IPS-NIHi11 (cell line): ENCODE measurements at places on chromosomes 5 and 9.

GRCh38 chr5:53991942-53992341 is 318.4 kb downstream of the ARL15 start:
- DNase-seq = no peak

- DNase-seq = no peak
Measured at GRCh38 chr5:152501294-152501693, 96.2 kb upstream of the NMUR2 start.

DNA sequence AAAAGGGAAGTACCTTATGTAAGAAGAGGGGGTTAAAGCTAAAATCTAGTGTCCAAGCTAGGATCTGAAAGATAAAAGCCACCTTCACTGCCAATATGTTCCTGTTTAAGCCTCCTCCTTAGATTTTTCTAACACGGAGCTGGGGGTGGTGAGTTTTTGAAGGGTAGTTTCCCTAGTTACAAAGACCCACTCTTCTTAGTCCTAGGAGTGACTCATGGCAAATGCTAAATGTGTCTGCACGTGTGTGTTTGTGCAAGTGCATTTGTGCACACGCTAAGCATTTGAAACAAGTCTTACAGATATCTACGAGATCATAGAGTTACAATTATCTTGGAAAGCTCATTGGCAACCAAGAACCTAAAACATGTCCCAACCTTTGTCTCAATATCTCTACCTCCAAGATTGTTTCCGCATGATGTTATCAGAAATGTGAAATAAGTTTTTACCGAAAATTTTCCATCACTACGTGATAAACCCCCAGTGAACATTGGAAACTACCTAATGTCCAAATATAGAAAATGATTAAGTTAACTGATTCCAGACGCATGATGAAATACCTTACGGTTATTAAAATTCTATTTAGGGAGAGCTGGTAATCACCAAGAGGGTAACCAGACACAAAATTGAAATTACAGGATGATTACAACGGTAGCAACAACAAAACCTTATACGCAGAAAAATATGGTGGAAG is 78.0 kb upstream of the HRH2 start:
- DNase-seq = no peak

DNA sequence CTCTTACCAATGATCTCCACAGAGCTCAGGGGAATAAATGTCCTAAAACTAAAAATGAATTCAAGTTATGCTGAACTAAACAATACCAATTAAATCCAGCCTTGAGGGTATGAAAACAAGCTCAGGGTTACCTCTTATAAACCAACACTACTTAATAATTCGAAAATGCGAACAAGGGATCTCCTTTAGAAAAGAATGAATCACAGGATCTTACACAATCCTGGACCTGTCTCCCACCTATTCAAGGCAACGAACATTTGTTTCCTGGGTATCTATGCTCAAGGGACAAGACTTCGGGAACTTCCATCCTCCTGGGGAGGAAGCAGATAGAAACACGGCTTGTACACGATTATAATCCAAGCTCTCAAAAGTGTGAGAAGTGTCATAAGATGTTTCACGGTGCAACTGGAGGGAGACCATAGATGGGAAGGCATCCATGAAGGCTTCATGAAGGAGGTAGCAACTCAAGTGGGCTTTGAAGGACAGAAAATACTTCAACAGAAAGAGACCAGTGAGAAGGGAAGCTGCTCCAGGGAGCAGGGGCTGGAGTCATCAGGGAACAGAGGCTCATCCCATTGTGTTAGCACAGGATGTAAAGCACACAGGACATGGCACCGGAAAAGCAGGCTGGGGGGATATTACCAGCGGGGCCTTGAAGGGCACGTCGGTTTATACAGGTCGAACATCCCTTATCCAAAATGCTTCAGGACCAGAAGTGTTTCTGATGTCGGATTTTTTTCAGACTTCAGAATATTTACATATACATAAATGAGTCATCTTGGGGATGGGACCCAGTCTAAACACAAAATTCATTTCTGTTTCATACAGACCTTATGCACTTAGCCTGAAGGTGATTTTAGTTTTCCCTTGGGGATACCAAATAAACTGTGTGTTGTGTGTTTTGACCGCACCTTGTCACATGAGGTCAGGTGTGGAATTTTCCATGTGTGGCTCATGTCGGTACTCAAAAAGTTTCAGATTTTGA is 87.4 kb downstream of the TLE1 start:
- no peak for DNase-seq

DNA sequence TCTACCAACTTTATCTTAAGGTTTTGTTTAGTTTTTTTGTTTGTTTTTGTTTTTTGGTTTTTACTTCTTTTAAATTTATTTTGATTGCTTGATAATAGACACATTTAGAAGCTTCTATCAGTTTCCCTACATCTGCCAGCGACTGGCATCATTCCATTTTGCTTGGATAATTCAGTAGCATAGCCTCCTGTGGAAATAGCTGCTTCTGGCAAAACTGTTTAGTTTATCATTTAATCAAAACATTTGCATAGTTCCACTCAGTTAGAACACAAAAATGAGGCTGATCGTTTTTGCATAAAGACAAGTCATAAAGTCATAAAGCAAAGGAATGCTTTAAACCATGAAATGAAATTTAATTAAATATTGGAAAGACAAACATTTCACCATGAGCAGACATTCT is 133.7 kb upstream of the NFIL3 start:
- DNase-seq = no peak

DNA sequence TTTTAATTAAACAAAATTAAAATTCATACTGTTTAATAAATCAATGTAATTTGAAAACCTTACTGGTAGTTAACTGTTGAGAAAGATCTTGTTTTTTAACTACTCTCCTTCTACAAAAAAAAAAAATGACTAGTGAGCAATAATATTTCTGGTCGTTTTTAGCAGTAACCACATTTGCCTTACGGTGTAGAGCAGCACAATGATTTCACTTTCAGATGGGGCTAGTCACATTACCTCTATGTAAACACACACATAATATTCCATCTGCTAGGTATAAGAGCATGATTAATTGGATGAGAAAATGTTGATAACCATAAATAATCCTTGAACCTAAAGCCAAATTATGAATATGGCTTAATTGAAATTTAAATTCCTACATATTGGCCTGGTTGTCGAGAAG is 198.1 kb downstream of the CHSY3 start:
- no peak for DNase-seq

DNA sequence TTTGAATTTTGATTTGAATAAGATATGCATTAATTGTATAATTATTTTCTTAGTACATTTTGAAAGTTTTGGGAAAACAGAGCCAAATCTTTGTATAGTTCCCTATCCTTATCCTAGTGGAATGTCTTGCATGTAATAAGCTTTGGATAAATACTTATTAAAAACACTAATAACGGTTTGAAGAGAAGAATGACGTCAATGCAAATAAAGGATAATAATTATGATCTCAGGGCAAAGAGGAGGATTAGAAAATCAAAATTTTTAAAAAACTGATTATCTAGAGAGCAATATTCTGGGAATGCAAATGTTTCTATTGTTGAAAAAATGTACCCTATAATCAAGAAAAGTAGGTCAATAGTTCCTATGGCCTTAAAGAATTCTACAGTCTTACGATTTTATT is 22.1 kb downstream of the TYRP1 start:
- DNase-seq = no peak

GRCh38 chr9:38286766-38287165 is 105.7 kb upstream of the ALDH1B1 start:
- no peak for DNase-seq

- DNase-seq = no peak
Measured at GRCh38 chr9:14373336-14373666, 59.4 kb upstream of the NFIB start.

DNA sequence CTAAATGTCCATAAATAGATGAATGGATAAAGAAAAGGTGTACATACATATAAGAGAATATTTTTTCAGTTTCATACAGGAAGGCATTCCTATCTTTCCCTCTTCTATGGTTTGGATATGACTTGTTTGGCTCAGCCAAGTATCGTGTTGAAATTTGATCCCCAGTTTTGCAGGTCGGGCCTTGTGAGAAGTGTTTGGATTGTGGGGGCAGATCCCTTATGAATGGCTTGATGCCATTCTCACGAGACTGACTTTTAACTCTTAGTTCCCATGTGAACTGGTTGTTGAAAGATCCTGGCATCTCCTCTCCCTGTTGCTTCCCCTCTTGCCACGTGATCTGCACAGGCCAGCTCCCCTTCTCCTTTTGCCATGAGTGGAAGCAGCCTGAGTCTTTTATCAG is 421.1 kb upstream of the FTMT start:
- peak; percentile 10 for DNase-seq

- DNase-seq = no peak
Measured at GRCh38 chr5:173778784-173779304, 109.3 kb upstream of the CPEB4 start.

GRCh38 chr9:123115146-123115913 is 81.9 kb downstream of the GPR21 start:
- no peak for DNase-seq

DNA sequence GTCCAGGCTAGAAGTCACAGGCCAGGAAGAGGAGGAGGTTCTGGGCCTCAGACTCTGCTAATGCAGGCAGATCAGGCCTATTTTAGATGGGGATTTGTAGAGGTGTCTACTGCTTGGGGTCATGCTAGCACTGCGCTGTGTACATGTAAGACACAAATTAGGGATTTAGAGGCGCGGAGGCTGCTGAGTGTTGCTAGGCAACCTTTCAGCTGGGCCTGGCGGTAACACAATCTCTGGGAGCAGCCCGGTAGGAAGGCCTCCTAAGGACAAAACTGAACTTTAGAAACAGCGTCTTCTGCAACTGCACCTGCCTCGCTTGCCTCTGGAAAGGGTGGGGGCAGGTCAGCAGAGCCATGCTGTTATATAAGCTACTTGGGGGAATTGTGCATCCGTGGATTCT is 147.9 kb downstream of the MACROH2A1 start:
- no peak for DNase-seq

GRCh38 chr5:179840766-179841165 is 17.9 kb downstream of the MRNIP start:
- DNase-seq = no peak

DNA sequence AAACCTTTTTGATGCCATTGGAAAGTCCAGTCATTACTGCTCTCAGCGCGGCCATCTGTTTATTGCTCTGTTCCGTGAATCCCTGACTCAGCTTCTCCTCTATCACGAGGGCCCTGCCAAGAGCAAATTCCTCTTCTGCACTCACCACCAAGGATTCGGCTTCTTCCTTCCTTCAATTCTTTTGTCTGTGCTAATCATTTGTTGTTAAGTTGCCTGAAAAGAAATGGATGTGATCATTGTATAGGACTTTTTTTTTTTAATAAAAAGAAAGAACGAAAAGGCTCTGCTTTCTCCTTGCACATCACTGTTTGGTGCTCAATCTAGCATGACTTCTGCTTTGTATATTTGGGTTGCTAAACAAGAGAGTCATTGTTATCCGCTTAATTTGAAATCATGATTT is 128.7 kb upstream of the PIK3R1 start:
- no peak for DNase-seq

DNA sequence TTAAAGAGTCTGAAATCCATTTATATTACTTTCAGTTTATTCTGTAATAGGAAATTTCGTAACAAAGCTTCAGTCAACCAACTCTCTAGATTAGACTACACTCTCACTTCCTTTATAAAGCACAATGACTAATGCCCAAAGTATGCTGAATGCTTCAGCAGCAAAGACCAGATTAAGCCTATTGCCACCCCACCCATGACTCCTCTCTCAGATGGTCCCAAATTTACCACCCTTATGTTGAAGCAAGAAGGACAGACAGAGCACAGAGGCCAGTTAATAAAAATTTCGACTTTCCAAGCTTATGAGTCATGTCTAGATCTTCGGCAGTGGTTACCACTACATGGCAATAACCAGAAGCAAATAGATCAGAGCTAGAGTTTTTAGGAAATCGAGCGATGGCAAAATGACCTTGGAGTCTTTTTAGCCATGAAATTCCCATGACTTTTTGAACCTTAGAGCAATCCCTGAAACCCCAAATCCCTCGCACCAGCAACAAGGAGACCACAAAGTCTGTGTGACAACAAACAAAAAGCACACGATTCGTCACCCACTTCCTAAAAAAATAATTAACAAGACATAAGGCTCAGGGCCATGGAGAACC is 287.8 kb upstream of the RASA1 start:
- DNase-seq = peak; percentile 8

- no peak for DNase-seq
Measured at GRCh38 chr5:56656846-56657726, 158.3 kb upstream of the MAP3K1 start.

GRCh38 chr9:99357575-99357974 is 135.5 kb downstream of the SEC61B start:
- DNase-seq = no peak

GRCh38 chr9:93376411-93376810 is 75.1 kb upstream of the FAM120A start:
- DNase-seq = no peak

DNA sequence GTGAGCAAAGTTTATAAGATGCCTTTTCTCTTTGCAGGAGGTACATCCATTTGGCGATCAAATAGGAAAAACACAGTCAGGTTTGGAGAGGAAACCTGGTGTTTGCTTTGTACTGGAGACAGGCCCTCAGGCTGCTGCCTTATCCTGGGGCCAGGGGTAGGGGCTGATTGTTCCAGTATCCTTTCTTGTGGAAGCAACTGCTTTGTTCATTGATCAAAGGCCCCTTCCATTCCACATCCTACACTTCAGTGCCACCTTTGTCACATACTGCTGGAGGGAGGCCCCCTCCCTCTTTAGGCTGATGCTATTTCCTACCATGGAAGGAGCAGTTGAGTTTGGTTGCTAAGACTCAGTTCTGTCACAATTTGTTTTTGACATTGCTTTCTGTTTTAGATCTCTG is 778.1 kb downstream of the TLR4 start:
- DNase-seq = peak; percentile 11

DNA sequence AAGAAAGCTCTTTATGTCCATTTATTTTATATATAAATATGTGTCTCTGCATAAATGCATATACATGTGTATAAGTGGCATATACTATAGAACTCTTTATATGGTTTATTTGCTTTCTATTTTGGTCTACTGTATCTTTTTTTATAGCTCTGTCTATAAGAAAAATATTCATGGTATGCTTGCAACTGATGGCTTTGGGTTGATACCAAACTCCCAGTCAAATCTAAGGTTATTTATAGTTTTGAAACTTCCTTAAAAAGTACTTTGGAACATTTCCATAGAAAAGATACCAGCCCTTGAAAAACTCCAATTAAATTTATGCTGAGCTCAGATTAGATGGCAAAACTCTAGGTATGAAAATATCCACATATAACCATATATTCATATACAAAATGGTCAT is 120.0 kb upstream of the KLF9 start:
- DNase-seq = no peak
